ENCODE measurements at places on chromosomes 7 and 10.

GRCh38 chr10:126037946-126038345 lies 141.6 kb downstream of the FANK1 start:
- no peak for DNase-seq

DNA sequence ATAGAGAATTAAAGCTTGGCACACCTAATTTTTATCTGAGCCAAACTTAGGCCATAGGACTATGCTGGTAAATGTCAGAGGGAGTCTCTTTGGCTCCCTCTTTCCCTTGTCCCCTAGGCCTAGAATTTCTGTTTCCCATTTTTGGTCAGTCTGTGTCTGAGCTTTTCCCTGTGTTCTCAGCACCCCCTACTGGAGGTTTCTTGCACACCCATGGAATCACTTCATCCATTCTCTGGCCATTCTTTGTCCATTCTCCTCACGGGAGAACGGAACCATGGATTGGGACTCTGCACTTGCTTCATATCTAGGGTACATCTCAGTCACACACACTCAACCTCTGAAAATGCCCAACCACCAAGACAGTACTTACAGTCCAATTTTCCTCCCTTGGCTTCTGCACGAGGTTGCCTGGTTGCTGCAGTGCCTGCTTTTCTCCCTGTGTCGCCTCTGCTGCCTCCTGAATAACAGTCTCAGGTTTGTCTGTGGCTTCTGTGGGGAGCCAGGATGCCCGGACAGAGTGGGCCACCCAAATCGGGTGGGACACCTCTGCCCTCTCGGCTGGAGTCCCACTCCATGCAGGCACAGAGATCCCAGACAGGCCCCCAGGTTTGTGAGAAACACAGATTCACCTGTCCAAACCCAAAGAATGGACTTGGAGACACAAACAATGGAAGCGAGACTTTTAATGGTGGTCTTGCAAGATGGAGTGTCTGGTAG lies 35.1 kb upstream of the DNAH11 start:
- no peak for DNase-seq

- DNase-seq: no peak
Measured at GRCh38 chr10:133292919-133293809, 15.5 kb downstream of the TUBGCP2 start.

DNA sequence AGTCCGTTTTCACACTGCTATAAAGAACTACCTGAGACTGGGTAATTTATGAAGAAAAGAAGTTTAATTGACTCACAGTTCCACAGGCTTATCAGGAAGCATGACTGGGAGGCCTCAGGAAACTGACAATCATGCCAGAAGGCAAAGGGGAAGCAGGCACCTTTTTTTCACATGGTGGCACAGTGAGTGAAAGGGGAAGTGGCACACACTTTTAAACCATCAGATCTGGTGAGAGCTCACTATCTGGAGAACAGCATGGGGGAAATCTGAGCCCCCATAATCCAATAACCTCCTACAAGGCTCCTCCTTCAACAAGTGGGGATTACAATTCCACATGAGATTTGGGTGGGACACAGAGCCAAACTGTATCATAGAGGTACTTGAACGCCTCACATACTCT lies 30.0 kb downstream of the AGR3 start:
- no peak for DNase-seq

DNA sequence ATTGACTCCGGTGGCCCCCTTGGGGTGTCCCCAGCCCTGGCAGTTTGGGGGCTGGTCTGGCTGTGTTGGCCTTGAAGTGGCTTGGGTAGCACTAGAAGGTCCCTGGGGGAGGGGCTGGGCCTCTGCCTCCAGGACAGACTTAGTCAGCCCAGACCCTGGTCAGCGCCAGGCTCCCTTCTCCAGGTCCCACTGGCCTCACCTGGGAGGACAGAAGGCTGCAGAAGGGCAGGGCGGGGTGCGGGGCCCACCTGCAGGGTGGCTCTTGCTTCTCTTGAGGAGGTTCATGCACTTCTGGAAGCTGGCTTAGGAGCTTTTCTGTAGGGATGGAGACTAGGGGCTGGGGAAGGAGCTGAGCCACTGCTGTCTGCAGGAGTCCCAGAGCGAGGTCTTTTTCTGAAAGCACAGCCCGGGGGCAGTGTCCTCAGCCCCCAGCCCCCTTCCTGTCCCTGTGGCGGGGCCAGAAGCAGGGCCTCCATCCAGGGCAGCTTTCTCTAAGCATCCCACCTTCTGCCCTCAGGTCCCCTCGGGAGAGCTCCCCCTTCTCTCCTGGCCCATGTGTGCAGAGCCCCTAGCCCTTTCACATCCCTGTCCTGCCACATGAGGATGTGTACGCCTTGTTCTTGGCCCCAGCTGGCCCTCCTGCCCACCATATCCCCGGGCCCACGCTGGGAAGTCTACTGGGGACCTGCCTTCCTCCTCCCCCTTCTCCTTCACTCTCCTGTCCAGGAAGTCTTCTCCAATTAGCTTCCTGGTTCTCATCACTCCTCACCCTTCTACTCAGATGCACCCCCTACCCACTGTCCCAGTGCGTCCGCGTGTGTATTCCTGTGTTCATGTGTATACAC lies 11.0 kb downstream of the TBATA start:
- no peak for DNase-seq

DNA sequence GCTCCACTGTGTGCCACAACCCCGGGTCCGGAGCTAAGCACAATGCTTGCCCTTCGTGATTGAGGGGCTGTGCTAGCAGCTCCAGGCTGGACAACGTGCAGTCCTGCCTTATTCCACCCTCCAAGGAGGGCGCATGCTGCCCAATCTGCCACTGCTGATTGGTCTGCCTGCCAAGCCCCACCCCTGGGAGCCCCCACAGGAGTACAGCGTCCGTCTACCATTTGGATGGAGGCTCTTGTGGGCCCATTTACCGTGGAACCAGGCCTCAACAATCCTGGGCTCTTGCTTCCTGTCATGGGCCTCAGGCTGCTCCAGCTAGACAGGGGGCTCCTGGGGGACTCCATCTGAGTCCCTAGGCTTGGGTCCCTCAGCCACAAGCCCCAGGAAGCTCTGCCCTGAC lies 173.3 kb downstream of the SLIT1 start:
- DNase-seq: no peak

- no peak for DNase-seq
Measured at GRCh38 chr7:117479225-117480054, at the start of gene CFTR. TSS of gene CFTR (plus strand) at chr7:117480025. CDS start at chr7:117480095, 70 bp downstream.

DNA sequence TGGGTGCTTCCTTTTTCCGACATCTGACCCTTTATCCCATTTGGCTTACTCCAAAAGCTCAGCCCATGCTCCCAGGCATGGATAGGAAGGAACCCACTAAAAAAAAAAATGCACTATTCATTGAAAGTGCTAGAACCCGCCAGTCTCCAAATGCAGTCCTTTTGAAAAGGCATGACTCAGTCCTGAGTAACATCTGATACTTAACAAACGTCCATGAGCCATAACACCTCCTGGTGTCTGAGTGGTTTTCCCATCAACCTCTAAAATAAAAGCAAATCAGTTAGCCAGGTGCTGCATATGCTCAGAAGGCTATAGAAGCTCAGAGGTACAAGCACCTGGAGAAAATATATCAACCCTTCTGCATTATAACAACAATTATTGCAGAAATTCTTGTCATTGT lies 45.0 kb upstream of the CACUL1 start:
- DNase-seq: no peak

DNA sequence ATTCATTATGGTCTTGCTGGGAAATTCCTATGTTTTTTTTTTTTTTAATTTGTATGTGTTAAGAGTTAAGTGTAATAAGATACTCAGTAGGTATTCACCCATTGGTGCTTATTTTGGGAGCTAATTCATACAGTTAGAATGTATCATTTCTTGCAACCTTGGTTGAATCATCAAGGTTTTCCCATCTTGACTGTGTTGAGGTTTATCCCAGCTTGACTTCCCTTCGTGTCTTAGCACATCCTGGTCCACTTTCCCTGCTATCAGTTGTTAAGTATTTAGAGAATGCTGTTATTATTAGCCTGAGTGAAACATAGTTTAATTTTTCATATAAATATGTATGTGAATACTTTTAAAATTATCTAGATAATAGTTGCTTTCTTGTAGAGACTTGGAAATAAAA lies 20.8 kb downstream of the RALA start:
- no peak for DNase-seq

DNA sequence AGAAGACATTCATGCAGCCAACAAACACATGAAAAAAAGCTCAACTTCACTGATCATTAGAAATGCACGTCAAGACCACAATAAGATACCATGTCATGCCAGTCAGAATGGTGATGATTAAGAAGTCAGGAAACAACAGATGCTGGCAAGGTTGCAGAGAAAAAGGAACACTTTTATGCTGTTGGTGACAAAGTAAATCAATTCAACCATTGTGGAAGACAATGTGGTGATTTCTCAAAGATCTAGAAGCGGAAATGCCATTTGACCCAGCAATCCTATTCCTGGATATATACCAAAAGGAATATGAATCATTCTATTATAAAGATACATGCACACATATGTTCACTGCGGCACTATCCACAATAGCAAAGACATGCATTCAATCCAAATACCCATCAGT lies 77.6 kb downstream of the C10orf90 start:
- no peak for DNase-seq

DNA sequence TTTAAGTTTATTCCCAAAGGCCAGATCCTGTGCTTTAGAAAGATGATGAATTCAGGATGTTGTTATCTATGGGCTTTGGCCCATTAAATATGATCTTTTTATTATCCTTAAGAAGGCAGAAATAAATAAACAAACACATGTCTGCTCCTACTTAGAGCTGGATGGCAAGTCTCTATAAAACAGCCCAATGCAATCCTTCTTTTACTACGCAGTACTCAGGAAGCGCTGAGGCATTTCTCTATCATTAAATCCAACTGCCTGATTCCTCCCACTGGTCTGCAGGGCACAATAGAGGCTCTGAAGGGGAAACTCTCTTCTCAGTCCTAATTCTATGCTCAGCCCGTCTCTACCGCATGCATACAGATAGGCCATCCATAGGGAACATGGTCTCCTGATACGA lies 144.5 kb upstream of the TMEM72 start:
- DNase-seq: no peak
